ENCODE measurements at places on chromosomes 13 and 19.

DNA sequence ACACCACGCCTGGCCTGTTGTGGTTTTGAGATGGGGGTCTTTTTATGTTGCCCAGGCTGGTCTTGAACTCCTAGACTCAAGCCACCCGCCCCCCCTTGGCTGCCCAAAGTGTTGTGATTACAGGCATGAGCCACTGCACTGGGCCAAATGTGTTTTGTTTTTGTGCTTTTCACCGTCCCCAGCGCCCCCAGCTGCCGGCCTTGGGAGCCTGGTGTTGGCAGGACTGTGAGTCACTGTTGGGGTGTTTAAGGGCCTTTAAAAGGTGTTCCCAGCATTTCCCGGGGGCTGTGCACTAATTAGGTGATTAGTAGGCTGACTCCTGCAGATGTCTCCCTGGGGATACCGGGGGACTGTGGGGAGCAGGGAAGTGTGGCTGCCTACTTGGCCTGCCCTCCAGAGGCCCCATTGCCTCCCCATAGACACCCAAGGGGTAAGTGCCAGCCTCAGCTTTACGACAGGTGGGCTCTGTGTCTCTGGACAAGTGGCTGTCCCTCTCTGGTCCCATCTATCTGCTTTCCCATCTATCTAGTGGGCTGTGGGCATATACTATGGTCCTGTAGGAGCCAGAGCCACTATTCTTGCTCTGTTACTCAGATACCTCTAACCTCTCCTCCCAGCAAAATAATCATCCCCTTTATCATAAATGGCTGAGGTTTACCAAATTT, 11.8 kb upstream of the TLE5 start:
- no peak for DNase-seq

GRCh38 chr19:31135841-31136240, 213.4 kb downstream of the TSHZ3 start:
- no peak for DNase-seq

DNA sequence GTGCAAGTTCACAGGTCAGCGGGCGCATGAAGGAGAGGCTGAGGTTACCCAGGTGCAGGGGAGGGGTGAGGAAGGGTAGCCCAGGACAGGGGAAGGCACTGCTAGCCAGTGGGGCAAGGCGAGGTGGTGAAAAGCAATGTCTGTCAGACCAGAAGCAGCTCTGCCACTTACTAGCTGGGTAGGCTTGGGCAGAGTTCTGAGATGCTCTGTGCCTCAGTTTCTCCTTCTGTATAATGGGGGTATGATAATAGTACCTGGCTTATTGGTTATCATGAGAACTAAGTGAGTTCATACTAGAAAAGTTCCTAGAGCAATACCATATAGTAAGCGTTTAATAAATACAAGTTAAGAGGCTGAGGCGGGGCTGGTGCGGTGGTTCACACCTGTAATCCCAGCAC, 14.3 kb upstream of the SCN1B start:
- DNase-seq = no peak

- DNase-seq = no peak
Measured at GRCh38 chr13:83121896-83122295, 760.4 kb downstream of the SLITRK1 start.

- no peak for DNase-seq
Measured at GRCh38 chr19:3367628-3368440, 1.5 kb downstream of the NFIC start.

- DNase-seq = no peak
Measured at GRCh38 chr13:112770504-112770903, 80.7 kb downstream of the ATP11A start.

DNA sequence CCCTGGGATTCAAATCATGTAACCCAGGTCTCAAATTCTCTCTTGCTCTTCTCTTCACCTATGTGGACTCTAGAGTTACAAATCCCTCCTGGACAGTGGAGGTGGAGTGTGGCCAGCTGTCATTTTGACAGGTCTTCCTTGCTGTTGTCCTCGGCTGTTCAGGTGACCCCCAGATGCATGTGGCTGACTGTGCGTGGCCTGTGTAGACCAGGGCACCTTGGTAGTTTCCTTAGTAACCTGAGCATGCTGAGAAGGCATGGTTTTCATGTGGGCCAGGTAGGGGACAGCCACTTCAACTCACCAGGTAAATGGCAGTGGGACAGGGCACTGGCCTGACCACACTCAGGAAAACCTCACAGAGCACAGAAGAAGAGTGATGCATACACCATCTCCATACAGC, 155.0 kb upstream of the TSHZ3 start:
- no peak for DNase-seq

Data from activated naive CD4-positive, alpha-beta T cell treated with anti-CD3 and anti-CD28 coated beads, Interleukin-2, amount 50 U/mL, for 16 hours (primary cell).